ENCODE measurements at places on chromosomes 13 and 19.

- DNase-seq, result no peak
These were observed 8.1 kb downstream of the RAB20 start for GRCh38 chr13:110553417-110553816.

DNA sequence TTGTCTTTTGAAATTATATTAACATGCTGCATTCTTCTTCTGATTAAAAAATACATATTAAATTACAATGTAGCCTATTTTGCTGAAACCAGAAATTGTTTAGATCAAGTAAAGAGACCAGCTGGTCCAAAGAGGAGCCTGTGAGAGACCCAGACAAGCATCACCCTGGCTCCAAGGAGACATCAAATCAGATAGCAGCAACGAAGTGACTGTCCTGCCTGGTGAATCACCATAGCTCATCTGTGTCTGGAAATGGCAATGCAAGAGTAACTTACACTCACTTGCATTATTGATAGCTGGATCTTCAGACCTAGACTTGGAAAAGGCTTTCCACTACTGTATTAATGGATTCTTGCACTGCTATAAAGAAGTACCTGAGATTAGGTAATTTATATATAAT is 169.1 kb downstream of the KCTD12 start:
- no peak for DNase-seq

- DNase-seq, result no peak
These were observed 26.2 kb upstream of the OR7C2 start for GRCh38 chr19:14915116-14915515.

GRCh38 chr19:13926010-13926409 is 12.2 kb downstream of the PODNL1 start:
- DNase-seq, result no peak

- no peak for DNase-seq
These were observed 61.9 kb downstream of the AP1M1 start for GRCh38 chr19:16259385-16260159.

- no peak for DNase-seq
These were observed at the start of gene NLRP5 for GRCh38 chr19:55986487-55986886. TSS of gene NLRP5 (plus strand) at chr19:55986775.

- no peak for DNase-seq
These were observed 12.6 kb downstream of the ZSCAN5A start for GRCh38 chr19:56301886-56302620.

DNA sequence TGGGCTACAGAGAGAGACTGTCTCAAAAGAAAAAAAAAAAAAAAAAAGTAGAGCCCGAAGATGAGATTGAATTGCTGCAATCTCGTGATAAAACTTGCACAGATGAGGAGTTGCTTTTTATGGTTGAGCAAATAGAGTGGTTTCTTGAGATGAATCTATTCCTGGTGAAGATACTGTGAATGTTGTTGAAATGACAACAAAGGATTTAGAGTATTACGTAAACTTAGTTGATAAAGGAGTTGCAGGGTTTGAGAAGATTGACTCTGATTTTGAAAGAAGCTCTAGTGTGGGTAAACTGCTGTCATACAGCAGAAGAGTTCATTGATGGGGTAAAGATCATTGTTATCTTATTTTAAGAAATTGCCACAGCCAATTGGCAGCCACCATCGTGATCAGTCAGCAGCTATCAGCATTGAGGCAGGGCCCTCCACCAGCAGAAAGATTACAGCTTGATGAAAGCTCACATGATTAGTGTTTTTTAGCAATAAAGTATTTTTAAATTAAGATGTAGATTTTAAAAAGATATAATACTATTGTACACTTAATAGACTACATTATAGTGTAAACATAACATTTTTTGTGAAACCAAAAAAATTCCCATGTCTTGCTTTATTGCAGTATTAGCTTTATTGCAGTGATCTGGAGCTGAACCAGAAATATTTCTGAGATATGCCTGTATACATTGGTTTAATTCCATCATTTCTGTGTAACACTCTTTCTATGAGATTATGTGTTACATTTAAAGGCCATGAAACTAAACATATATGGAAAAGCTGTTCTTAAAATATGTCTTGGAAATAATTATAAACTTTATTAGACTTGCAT is 43.1 kb downstream of the ZMYM2 start:
- no peak for DNase-seq

GRCh38 chr19:41095703-41096102 is 7.5 kb downstream of the CYP2A13 start:
- no peak for DNase-seq

DNA sequence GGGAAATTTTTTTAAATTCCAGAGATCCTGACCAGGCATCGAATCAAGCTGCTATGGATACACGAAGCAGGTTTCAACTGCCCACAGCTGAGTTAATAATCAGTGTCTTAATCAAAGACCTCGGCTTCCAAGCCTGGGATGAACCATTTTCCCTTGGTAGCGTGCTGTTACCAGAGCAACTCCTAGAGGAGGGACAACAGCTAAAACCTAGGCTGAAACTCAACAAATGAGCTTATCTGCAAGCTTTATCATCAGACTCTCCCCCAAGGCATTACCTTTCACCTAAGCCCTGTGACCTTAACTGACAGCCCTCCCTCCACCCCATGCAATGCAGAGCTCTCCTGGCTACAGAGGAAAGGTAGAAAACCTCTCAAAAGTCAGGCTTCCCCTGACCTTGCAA is 39.7 kb downstream of the RCBTB1 start:
- DNase-seq, result no peak

- DNase-seq, result no peak
These were observed 17.9 kb downstream of the DEDD2 start for GRCh38 chr19:42199440-42200115.

All from NCI-H1436 (cell line).